ENCODE measurements at places on chromosomes 2 and 18.

- H3K36me3 ChIP-seq = no peaks in the 10 kb centered on the region
- H3K27me3 ChIP-seq = peaks cover 11% of the 10 kb centered on the region
- peaks cover 5% of the 10 kb centered on the region for H3K4me1 ChIP-seq
- H3K4me3 ChIP-seq = no peak overlapping the region
Observed at GRCh38 chr18:23635283-23636070, 27.2 kb downstream of the ANKRD29 start.

DNA sequence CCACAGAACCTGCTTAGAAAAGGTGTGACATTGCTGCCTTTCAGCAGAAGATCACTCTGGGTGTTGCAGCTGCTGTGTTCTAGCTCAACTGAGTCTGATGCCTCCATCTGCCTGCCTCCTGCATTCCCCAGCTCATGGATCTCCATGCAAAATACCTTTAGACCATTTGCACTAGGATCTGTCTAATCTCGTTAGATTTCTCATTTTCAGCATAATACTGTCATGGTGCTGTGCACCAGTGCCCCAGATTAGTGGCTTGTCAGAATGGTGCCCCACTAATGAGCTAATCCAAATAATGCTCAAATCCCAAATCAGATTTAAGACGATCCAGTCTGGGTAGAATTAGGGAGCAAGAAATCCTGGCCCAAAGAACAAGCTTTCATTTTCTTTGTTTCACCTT, 284.4 kb upstream of the PARD3B start:
- no peak overlapping the region for H3K27ac ChIP-seq
- H3K36me3 ChIP-seq = no peaks in the 10 kb centered on the region
- H3K4me3 ChIP-seq = no peak overlapping the region
- no peaks in the 10 kb centered on the region for H3K27me3 ChIP-seq

GRCh38 chr18:69400253-69400975, at the start of gene DOK6:
Gene DOK6, plus strand, starts transcription at chr18:69400888.
- H3K27me3 ChIP-seq = peaks cover 23% of the 10 kb centered on the region
- peaks cover 45% of the 10 kb centered on the region for H3K4me1 ChIP-seq
- no peaks in the 10 kb centered on the region for H3K36me3 ChIP-seq
- H3K27ac ChIP-seq = peak within 1 kb of the TSS; percentile 94

DNA sequence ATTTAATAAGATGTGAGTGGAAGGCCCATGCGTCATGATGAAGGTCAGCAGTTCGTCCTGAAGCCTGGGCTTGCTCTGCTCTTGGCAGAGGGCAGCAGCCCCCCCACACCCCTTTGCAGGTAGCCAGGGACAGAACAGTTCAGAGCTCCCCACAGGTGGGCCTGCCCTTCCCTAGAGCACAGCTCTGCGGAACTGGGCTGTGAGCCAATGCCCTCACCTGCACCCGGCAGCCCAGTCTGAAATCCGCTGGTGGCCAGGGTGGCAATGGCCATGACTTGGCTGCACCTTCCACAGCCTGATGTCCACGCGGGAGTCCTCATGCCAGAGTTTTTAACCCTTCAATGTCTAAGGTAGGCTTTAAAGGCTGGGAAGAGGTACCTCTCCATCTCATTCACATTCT, 136.7 kb downstream of the ACKR3 start:
- no peak overlapping the region for H3K4me3 ChIP-seq
- peaks cover 28% of the 10 kb centered on the region for H3K27me3 ChIP-seq

DNA sequence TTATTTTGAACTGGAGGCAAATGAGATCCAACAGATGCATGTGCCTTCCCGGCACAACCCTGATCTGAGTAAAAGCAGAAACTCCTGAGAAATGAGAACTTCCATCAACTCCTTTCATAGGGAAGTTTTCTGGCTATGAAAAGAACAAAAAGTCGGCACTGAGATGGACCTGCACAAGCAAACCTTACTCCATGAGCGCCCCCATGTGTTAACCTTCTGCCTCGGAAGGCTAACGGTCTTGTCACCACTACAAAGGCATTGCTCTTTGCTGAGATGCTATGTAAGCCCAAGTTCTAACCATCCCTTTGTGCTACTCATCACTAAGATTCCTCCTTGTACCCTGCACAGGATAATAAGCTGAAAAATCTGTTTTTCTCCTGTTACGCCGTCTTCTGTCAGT, 57.3 kb upstream of the SULT1C3 start:
- no peaks in the 10 kb centered on the region for H3K27me3 ChIP-seq
- H3K4me1 ChIP-seq = no peaks in the 10 kb centered on the region
- no peaks in the 10 kb centered on the region for H3K36me3 ChIP-seq
- no peak overlapping the region for H3K27ac ChIP-seq

DNA sequence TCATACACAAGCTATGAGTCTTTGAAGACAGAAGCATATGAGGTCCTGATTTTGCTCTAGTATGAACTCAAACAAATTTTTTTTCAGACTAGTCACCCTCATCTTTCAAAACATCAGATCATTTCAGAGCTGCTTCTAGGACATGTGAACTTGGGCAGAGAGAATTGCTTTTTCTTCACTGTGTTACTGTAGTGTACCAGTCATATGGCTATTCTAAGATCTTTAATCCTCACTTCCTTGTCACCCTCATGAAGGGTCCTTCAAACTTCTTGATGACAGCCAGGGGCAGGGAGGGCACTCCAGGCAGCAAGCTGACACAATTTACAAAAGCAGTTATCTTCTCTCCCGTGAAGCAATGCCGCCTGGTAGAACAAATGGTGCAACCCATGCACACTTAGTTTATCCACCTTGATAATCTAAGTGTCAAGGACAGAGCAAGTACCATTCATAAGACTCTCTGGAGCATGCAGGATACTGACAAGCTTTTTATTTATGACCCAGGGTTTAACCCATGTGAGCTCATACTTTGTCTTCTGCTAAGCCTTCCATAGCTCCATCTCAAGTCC, 200.6 kb downstream of the DPP10 start:
- H3K36me3 ChIP-seq = no peaks in the 10 kb centered on the region
- no peak for DNase-seq
- H3K4me1 ChIP-seq = peaks cover 5% of the 10 kb centered on the region
- H3K4me3 ChIP-seq = no peak overlapping the region
- no peaks in the 10 kb centered on the region for H3K27me3 ChIP-seq

GRCh38 chr2:113202305-113203216, 28.8 kb downstream of the PSD4 start:
- DNase-seq = peak; percentile 43
- H3K4me3 ChIP-seq = no peak overlapping the region
- no peaks in the 10 kb centered on the region for H3K36me3 ChIP-seq
- peaks cover 30% of the 10 kb centered on the region for H3K27me3 ChIP-seq
- peaks cover 46% of the 10 kb centered on the region for H3K4me1 ChIP-seq

DNA sequence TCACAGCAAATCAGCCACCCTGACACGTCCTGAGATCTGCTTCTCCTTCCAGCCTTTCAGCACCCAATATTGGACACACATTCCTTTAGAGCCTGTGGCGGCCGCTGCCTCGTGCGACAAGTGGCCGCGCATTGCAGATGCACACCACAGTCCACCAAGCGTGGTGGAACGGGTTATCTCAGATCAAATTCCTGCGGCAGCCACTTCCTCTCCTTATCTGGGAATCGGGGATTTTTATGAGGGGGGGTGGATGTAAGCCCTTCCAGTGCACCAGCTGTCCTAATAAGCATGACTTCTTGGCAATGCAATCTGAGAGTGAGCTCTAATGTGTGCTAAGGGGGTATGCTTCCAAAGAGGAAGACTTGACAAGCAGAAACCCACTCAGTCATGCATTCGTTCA, 18.3 kb upstream of the BMP10 start:
- peaks cover 11% of the 10 kb centered on the region for H3K27me3 ChIP-seq
- H3K4me1 ChIP-seq = no peaks in the 10 kb centered on the region
- H3K4me3 ChIP-seq = no peak overlapping the region
- no peaks in the 10 kb centered on the region for H3K36me3 ChIP-seq

GRCh38 chr2:34003795-34004194, 404.7 kb upstream of the FAM98A start:
- no peaks in the 10 kb centered on the region for H3K27me3 ChIP-seq
- no peaks in the 10 kb centered on the region for H3K36me3 ChIP-seq
- H3K4me1 ChIP-seq = peaks cover 5% of the 10 kb centered on the region
- H3K27ac ChIP-seq = no peak overlapping the region
- H3K4me3 ChIP-seq = no peak overlapping the region

DNA sequence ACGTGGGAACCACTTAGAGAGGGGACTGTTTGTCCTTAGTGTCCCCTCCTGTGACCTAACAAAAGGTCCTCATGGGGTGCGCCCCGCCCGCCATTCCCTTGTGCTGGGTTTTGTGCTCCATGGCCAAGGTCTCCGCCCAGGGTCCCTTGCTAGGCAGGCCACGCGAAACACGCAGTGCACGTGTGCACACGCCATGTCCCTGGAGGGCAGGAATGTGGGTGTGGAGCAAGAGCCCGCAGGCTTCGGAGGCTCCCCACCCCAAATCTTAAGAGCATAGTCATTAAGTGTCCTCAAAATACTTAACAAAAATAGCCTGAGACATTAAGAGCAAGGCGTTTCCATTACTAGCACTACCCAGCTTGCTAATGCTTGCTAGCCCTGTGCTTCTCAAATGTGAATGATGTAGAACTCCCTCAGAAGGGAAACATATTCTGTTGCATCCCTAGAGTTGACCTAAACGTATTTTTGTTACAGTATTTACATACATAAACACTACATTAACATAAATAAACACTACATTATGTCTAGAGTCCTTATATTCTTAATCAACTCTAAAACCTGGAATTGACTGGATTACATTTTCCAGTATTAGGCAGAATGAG, 117.6 kb upstream of the APCDD1 start:
- H3K4me3 ChIP-seq = no peak overlapping the region
- H3K36me3 ChIP-seq = peaks cover 5% of the 10 kb centered on the region
- peaks cover 23% of the 10 kb centered on the region for H3K27me3 ChIP-seq
- H3K4me1 ChIP-seq = peaks cover 9% of the 10 kb centered on the region
- no peak for DNase-seq

GRCh38 chr2:70712916-70713315, 55.1 kb downstream of the ADD2 start:
- DNase-seq = no peak
- peaks cover 6% of the 10 kb centered on the region for H3K36me3 ChIP-seq
- H3K4me1 ChIP-seq = peaks cover 27% of the 10 kb centered on the region

DNA sequence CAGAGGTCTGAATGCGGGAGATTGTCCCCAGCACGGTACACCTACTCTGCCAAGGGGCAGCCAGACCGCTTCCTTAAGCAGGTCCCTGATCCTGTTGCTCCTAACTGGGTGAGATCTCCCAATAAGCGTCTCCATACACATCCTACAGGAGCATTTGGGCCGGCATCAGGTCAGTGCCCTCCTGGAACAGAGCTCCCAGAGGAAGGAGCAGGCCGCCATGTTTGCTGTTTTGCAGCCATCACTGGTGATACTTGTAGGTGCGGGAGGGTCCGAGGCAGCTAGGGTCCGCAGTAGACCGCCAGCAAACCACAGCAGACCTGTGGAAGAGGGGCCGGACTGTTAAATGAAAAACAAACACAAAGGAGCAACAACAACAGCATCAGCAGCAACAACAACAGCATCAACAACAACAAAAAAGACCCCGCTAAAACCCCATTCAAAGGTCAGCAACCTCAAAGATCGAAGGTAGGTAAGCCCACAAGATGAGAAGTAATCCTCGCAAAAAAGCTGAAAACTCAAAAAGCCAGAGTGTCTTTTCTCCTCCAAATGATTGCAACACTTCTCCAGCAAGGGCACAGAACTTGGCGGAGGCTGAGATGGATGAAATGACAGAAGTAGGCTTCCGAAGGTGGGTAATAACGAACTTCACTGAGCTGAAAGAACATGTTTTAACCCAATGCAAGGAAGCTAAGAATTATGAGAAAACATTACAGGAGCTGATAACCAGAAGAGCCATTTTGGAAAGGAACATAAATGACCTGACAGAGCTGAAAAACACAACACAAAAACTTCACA, 79.0 kb upstream of the CDH7 start:
- H3K27ac ChIP-seq = no peak overlapping the region
- H3K4me3 ChIP-seq = no peak overlapping the region
- no peaks in the 10 kb centered on the region for H3K27me3 ChIP-seq
- DNase-seq = no peak

DNA sequence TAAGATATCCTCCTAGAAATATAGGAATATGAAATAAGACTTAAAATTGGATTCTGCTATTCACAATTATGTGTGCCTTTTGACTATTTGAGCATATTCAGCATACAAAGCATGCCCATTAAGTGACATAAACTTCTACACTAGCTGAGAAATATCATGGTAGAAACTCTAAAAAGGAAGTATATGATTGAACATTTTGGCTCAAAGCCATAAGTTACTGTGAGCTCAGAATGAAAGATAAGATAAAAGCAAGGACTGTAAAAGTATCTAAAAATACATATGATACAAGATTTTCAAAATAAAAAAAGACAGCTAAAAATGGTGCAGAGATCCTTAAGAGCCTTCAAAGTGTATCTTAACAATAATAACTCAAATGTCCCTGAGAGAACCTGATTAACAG, 340.5 kb upstream of the SLC39A10 start:
- H3K36me3 ChIP-seq = no peaks in the 10 kb centered on the region
- no peak for DNase-seq
- H3K4me3 ChIP-seq = no peak overlapping the region
- H3K27me3 ChIP-seq = no peaks in the 10 kb centered on the region
- H3K27ac ChIP-seq = no peak overlapping the region

DNA sequence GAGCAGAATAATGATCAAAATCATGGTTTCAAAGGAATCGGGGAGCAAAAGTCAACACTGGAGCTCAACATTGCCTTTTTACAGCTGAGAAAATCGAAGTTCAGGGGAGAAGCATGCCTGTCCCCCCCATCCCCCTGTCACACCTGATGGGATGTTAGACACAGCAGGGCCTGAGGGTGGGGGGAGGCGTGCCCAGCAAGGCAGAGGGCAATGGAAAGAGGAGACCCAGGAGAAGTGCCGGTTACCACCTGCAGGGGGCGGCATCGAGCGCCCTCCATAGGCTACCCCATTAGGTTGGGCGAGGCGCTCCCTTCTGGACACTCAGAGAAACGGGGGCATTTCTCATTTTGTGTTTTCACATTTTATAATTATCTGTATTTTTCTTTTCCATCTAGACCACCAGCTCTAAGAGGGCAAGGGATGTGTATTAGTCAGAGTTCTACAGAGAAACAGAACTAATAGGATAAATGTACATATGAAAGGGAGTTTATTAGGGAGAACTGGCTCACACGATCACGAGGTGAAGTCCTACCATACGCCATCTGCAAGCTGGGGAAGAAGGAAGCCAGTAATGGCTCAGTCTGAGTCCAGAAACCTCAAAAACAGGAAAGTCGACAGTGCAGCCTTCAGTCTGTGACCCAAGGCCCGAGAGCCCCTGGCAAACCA, 271.3 kb downstream of the LRATD1 start:
- H3K4me3 ChIP-seq = no peak overlapping the region
- DNase-seq = peak; percentile 60
- H3K4me1 ChIP-seq = peaks cover 23% of the 10 kb centered on the region
- H3K27ac ChIP-seq = no peak overlapping the region
- no peaks in the 10 kb centered on the region for H3K36me3 ChIP-seq

GRCh38 chr2:129757366-129757914, 222.0 kb upstream of the RAB6C start:
- peaks cover 17% of the 10 kb centered on the region for H3K27me3 ChIP-seq
- H3K36me3 ChIP-seq = no peaks in the 10 kb centered on the region
- H3K4me1 ChIP-seq = peaks cover 26% of the 10 kb centered on the region
- H3K4me3 ChIP-seq = no peak overlapping the region

- H3K4me1 ChIP-seq = no peaks in the 10 kb centered on the region
- no peak for DNase-seq
- no peaks in the 10 kb centered on the region for H3K27me3 ChIP-seq
- H3K27ac ChIP-seq = no peak overlapping the region
- H3K4me3 ChIP-seq = no peak overlapping the region
- H3K36me3 ChIP-seq = no peaks in the 10 kb centered on the region
Observed at GRCh38 chr2:241205086-241205485, 16.6 kb downstream of the ANO7 start.

- H3K36me3 ChIP-seq = no peaks in the 10 kb centered on the region
- no peaks in the 10 kb centered on the region for H3K4me1 ChIP-seq
- DNase-seq = no peak
- H3K4me3 ChIP-seq = no peak overlapping the region
Observed at GRCh38 chr2:193562031-193562430, 1367.3 kb upstream of the TMEFF2 start.
